Liver (tissue), 10 donors: ENCODE measurements at places on chromosomes 1 and 21.
A peak's percentile ranks its signal among the peaks of the same experiment; 100 is the strongest.

DNA sequence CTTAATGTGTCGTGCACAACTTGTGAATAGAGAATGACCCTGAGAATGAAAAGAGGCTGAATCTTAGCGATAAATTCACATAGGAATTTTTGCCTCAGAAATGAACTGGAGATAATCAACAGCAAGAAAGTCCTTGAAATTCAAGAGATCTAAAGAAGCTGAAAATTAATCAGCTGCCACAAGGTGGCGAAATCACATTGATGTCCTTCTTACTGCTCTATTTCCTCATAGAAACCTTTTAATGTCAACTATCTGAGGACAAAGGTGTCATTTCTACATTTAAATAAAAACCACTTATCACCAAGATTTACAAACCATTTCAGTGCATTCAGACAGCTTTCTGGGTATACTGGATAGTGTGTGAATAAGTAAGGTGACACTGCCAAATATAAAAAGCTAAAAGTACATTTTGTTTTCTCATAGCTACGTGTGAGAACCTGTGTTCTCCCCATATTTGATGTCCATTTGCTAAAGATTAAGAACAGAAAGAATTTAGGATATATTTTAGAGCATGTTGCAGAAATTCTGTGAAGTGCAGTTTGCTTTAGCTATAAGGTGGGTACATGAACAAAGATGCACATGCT is 485.3 kb upstream of the PTBP2 start:
- no peak for DNase-seq

DNA sequence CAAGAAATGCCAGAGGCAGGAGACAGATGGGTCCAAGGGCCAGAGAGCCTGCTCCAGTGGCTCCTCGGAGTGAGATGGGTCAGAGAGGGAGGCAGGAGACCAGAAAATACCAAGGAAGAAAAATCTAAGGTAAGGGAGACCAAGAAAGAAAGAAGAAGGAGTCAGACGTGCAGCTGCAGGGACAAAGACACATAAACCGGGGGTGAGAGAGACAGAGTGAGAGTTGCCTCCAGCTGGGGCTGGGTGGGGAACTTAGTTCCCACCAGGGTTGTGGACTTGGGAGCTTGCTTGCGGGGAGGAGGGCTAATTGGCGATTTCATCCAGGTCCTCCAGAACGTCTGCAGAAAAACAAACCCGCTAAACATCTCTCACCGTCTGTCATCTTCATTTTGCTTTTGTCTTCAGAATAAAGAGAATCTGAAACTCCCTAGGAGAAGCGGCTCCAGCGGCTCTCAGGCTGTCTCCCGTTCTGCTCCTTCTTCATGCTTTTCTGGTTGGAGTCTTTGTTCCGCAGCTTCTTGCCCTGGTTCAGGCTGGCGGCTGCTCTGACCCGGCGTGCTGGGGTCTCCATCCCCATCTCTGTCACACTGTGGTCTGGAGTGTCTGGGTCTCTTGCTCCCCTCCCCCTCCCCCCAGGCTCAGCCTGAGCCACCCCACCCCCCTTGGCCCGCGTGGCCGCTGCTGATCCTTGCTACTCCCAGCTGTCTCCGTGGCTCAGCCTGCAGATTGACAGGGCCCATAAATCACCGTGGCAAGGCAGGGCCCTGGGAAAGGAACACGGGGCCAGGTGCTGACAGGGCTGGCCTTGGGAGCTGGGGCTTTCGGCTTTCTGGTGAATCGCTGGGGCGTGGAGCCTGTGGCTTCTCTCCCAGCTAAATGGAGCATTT is 66.6 kb downstream of the UBIAD1 start:
- DNase-seq = no peak

DNA sequence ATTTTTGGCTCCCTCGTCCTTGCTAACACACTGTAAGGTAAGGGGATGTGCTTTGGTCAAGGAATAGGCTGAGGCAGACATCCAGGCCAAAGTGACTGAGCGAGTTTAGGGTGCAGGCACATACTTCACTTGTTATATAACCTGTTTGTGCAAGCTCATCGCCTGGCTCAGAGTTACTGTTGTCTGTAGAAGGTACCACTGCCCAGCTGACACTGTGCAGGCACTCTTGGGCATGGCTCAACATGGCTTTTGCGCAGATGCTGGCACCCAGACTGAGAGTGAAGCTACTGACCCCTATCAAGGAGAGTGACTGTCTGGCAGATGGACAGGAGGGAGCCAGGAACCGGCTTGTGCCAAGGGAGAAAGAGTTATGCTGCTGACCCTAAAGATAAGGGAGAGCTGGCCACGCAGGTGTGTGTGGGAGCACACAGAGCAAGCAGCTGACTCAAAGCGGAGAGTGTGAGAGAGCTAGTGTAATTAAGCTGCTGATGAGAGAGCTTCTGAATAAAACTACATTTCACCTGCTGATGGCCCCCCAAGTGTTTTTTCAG is 307.3 kb upstream of the USP24 start:
- no peak for DNase-seq

- DNase-seq = no peak
Measured at GRCh38 chr21:43190544-43190943, 21.7 kb downstream of the CRYAA start.

GRCh38 chr1:84433258-84434080 is 35.2 kb downstream of the DNASE2B start:
- DNase-seq = no peak

GRCh38 chr1:199867601-199868000 is 159.9 kb upstream of the NR5A2 start:
- DNase-seq = no peak

DNA sequence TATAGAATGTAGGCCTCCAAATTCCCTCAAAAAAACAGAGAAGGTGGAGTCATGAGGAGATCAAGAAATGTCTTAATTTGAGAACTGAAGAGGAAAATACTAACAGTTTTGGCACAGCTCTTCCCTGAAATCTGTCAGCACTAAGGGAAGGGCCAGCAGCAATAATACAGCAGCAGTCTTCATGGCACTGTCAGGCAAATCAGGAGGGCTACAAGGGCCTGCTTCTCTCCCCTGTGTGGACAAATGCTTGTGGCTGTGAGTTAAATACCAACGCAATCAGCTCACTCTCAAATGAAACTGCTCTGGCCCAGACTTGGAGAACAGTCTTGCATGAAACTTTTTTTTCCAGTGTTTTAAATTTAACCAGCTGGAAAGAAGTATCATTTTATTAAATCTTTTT is 20.5 kb upstream of the CNN3 start:
- DNase-seq = no peak

DNA sequence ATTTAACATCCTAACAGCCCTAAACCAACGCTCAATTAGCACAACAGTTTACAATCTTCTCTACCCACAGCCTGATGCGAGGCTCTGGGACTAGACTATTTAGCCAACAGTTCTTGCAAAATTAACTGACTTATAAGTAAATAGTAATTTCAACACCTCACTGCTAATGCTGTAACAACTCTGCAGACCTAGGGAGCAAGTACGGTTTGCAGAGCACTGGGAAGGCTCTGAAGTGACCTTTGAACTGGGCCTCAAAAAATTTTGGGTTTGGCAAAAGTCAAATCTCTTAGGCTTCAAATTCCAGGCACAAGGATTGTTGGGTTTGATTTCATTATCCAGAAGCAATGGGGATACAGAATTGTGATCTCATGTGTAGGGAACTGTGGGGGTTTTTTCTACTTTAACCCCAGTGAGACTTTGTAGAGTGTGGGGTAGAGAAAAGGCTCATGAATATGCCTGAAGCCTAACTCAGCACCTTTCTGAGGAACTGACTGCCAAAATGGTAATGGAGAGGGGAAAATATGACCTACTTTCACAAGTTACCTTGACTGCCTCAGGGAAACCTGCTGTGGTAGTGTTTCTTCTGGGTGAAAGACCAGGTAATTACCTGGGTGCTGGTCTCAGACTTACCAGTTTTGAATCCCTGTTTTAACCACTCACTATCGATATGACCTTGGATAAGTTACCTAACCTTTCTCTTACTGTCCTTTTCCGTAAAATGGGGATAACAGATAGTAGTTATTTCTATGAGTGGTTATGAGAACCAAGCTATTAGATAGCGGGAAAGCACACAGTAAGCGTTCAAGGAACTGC is 889 bp upstream of the TXLNA start:
- no peak for DNase-seq

DNA sequence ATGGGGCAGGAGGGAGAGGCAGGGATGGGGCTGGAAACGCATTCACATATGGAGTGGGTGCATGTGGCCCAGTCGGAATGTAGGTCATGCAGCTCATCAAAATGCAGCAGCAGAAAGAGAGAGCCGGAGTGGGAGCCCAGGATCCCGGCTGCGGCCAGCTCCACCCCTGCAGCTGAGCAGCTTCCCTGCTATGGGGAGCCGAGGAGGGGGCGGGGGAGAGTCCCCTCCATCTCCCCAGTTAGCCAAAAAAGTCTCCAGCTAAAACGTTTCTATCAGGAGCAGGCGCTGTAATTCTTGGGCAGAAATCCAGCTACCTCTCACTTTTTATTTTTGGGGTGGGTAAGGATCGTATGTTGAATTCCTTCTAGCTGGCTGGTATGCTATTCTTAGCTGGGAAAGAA is 39.7 kb downstream of the MRPL37 start:
- DNase-seq = no peak

DNA sequence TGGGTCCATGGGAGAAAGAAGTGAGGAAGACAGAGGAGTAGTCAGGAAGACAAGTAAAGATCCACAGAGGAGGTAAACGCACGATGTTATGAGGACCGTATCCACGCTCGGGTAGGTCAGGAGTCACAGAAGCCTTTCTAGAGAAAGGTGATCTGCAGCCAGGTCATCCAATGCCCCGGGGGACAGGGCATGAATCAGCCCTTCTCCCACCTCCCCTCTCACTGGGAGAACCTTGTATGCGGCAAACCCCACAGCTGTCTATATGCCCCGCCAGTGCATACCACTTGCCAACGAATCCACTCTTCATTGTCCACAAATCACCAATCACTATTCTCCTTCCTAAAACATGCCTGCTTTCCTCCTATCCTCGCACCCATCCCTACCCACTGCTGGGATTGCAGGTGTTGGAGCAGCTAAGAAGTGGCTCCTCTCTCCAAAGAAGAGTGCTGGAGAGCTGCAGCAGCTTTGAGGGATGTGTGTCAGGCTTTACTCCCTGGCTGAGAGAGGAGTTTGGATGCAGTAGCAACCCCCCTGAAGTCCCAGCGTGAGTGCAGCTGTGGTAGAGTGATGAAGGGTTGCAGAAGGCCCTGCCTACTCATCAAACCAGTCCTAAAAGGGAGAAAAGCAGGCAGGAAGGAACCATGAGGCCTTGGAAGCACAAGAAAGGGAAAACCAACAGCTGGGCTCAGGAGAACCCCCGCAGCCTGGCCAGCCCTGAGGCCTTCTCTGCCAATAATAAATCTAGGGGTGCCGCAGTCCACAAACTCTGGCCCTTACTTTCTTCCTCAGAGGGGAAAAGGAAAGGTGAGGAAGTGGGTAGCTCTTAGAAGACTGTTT is 102.2 kb upstream of the GADD45A start:
- DNase-seq = no peak

- peak; percentile 50 for DNase-seq
Measured at GRCh38 chr1:25572708-25573590, 29.5 kb downstream of the LDLRAP1 start.

- DNase-seq = no peak
Measured at GRCh38 chr1:119331915-119332314, 36.7 kb upstream of the HAO2 start.

DNA sequence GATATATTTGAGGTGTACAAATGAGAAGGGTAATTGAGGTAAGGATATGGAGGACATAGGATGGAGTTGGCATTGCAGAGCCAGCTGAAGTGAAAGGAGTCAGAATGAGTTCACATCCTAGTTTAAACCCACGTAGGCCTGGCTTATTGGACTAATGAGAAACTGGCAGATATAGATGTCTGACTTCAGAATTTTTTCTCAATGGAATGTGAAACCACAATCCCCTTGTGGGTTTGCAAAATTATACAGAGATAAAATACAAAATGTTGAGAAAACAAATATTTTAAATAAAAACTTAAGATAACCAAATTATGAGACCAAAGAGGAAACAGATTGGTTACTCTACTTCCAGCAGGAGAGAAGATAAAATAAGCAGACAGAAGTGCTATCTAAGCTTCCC is 277.4 kb upstream of the LRRC7 start:
- DNase-seq = no peak

GRCh38 chr1:41320895-41321676 is 40.1 kb upstream of the FOXO6 start:
- DNase-seq = no peak

- no peak for DNase-seq
Measured at GRCh38 chr1:205922806-205923205, 20.4 kb downstream of the SLC26A9 start.

DNA sequence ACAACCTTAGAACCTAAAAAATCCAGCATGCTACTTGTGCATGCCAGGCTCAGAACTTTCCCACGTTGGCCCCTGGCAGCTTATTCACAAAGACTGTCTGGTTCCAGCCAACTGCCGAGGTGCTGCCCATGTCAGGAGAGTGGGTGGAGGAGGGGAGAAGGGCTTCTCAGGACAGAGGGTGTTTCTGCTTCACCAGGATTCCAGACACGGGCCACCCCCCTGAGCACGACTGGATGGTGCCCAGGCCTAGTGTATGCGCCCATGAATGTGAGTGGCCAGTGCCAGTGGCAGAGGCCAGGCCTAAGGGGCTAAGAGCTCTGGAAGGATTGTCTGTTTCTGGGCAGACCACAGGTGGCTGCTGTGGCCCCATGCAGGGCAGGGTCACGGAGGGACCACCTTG is 148.2 kb upstream of the COL6A1 start:
- DNase-seq = no peak

- DNase-seq = no peak
Measured at GRCh38 chr1:114508386-114508898, 2.6 kb downstream of the TRIM33 start.

- no peak for DNase-seq
Measured at GRCh38 chr1:46453449-46453848, 36.2 kb upstream of the DMBX1 start.

- no peak for DNase-seq
Measured at GRCh38 chr1:15610167-15610566, 7.1 kb upstream of the DDI2 start.

DNA sequence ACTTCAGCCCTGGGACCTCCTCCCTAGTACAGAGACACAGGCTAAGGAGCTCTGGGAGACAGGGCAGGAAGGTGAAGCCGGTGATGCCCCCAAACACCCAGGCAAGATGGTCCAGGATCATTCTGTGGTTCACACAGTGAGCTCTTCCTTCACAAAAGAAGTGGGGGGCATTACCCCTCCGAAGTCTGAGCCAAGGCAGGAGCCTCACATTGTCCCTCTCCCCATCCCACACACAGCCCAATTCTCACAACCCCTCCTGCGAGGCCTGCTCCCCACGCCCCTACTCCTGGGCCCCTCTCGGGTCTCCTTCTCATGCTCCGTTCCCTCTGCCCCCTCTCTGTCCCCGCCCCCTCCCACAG is 10.7 kb downstream of the MEF2D start:
- DNase-seq = no peak

- DNase-seq = no peak
Measured at GRCh38 chr1:163928069-163928468, 606.3 kb downstream of the NUF2 start.

DNA sequence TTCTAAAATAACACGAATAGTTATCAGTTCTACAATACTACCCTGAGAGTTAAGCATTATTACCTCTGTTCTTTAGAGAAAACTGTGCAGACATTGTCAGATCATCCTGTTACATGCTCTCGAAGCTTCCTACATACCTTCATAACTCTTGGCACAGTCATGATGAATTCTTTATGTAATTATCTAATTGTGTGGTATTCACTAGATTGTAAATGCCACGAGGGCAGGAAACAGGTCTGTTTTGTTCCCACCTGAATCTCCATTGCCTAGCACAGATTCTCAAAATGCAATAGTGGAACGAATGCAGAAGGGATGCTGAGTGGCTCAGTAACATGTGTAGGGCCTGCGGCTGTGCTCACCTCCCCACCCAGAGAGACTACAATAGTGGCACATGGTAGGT is 3.4 kb downstream of the SYT2 start:
- DNase-seq = no peak
